ENCODE measurements at places on chromosomes 12 and 14.

DNA sequence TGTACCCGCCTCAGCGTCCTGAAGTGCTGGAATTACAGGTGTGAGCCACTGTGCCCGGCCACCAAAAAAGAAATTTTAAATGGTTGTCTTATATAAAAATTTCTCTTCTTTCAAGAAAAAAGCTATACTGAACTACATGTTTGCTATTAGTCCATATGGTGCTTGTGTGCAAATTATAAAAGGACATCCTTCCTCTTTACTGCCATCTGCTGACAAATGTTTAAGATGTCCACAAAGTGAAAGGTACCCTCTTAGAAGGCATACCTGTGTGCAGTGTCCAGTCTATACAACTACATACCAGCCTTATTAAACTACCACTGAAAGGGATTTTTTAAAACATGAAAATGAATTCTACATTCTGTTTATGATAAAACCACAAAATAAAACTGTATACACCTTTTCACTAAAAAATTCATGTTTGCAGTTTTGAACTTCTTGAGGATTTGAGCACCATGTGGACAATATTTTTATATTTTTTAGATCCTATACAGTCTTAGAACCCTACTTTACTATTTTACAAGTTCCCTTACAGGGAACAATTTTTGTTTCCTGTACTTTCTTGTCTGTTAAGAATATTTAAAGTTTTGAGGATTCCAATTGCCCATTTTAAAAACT, 32.8 kb upstream of the TOMM20L start:
- DNase-seq, result no peak

DNA sequence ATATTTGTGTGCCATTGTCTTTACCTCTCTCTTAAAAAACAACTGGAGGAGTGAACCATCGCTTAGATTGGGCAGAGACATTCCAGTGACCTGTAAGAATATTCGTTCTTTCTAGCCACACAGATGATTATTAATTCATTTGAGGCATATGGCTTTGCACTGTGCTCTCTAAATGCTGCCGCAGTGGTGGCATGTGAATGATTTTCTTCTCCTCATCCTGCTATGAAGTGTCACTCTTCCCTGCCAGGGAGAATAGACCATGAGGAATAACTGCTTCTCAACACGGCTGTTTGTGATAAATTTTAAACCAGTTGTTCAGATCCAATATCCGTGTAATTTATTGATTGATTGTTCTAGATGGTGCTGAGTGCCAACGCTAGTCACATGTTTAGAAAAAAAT, 225.3 kb downstream of the CNTN1 start:
- DNase-seq, result no peak

GRCh38 chr12:20213723-20214625, 154.4 kb upstream of the PDE3A start:
- no peak for DNase-seq

GRCh38 chr14:44995770-44996294, 33.8 kb downstream of the TOGARAM1 start:
- no peak for DNase-seq

GRCh38 chr14:45810152-45810872, 557.3 kb upstream of the MIS18BP1 start:
- DNase-seq, result no peak

DNA sequence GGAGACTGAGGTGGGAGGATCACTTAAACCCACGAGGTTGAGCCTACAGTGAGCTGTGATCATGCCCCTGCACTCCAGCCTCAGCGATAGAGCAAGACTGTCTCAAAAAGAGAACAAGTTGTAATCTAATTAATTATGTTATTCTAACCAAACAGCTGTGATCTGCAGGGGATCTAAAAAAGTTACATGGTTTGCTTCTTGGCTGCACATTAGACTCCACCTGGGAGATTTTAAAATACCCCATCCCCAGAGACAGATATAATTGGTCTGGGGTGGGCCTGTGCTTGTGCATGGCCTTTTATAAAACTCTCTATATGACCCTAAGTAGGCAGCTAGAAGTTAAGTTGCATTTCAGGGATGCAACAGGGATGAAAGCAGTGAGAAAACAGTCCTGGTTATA, 76.7 kb downstream of the SCAF11 start:
- DNase-seq, result no peak

- peak; percentile 1 for DNase-seq
Observed at GRCh38 chr14:23362200-23362599, 2.8 kb downstream of the EFS start.

DNA sequence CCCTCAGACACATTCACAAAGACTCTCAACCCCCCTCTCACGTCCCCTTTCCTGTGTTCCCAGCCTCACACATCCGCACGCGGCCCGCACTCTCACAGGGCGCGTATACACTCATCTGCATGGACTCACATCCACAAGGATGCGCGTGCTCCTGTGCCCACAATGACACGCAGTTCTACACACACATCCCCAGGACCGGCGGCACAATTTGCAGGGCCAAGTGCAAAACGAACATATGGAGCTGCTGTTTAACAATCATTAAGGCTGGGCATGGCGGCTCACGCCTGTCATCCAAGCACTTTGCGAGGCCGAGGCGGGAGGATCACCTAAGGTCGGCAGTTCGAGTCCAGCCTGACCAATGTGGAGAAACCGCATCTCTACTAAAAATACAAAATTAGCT, 36.4 kb upstream of the EML1 start:
- no peak for DNase-seq

DNA sequence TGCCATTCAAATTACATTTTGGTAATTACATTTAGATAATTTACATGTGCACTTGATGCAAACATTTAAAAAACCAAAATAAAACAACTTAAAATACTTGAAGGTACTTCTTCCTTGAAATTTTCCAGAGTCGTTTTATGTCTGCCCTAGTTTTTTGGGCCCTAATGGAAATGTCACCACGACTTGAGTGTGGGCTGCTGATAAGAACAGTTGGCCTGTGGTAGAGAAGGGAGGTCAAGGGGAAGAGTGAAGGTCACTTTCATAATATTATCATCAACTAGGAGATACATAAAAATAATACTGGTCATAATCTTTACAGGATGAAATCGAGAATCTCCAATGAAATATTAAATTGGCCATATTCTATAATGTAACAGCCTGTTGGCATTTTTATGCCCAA, 23.1 kb downstream of the ZDHHC17 start:
- DNase-seq, result no peak

- DNase-seq, result no peak
Observed at GRCh38 chr14:52078095-52078531, 9.3 kb upstream of the NID2 start.

- no peak for DNase-seq
Observed at GRCh38 chr12:47938093-47938492, 25.3 kb upstream of the TMEM106C start.

GRCh38 chr14:93381644-93382043, 34.7 kb downstream of the COX8C start:
- DNase-seq, result no peak

DNA sequence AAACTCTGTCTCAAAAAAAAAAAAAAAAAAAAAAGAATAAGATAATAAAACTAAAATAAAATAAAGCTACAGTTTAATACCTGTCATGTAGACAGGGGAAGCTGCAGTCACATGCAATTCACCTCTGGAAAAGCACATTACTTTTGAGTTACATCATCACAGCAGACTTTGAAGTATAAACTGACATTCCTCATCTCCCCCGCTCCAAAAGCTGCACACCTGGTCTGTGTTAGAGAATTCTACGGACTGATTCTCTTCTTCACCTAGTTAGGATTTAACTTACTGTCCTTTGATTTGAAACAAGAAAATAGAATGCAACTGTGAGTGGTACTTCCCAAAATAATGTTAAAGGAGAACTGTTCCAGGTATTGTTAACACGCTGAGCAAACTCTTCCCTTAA, 25.1 kb downstream of the SPPL3 start:
- DNase-seq, result no peak

- DNase-seq, result no peak
Observed at GRCh38 chr12:62736596-62736995, 198.4 kb downstream of the PPM1H start.

- DNase-seq, result no peak
Observed at GRCh38 chr12:40336573-40337199, 111.9 kb downstream of the LRRK2 start.

- no peak for DNase-seq
Observed at GRCh38 chr14:72270147-72270727, 338.0 kb downstream of the RGS6 start.

DNA sequence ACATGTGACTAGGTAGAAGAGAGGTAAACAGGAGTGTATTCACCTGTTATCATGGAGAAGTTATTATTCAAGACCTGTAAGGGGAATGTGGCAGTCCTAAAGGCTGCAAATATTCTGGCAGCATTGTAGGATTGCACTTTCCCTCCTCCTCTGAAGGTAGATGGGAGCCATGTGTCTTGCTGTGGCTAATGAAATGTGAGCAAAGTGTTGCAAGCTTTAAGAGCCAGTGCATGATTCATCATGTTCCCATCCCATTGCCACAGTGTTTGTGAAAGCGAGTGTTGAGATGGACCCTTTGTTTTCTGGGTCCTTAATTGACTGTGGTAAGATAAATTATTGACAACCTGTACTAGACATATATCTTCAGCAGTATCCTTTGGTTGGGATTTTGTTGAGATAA, 128.7 kb downstream of the RGS6 start:
- no peak for DNase-seq

DNA sequence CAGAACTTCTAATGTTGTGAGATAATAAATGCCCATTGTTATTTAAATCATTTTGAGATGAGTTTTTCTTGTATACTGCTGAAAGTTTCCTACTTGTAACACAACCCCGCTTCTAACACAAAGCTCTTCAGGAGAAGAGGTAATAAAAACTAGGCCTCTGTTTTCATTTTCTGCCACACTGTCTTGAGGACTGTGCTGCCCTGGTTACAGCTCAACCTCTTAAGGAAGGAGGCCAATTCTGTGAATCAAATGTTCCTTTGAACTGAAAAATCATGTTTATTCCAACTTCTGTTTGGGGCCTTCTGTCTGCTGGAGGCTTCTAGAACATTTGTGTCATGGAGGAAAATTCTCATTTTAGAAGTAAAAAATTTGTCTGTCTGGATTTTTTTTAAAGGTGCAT, 100.3 kb downstream of the LRIG3 start:
- no peak for DNase-seq

DNA sequence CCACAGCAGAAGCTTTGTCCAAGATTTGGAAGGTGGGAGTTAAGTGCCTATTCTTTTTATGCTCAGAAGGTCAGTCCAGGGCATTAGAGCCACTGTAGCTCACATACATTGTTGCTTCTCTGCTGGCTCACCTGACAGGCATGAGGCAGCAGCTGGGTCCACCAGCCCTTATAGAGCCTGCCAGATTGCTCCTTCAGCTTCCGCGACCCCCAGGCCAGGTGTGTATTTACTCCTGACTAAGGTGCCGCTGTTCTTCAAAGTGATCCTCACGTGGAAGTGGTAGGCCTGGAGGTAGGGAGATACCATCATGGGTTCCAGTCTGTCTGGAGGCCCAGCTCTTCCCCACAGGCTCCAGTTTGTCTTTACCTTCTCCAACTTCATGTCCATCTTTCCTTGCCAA, 17.5 kb upstream of the CPM start:
- no peak for DNase-seq

DNA sequence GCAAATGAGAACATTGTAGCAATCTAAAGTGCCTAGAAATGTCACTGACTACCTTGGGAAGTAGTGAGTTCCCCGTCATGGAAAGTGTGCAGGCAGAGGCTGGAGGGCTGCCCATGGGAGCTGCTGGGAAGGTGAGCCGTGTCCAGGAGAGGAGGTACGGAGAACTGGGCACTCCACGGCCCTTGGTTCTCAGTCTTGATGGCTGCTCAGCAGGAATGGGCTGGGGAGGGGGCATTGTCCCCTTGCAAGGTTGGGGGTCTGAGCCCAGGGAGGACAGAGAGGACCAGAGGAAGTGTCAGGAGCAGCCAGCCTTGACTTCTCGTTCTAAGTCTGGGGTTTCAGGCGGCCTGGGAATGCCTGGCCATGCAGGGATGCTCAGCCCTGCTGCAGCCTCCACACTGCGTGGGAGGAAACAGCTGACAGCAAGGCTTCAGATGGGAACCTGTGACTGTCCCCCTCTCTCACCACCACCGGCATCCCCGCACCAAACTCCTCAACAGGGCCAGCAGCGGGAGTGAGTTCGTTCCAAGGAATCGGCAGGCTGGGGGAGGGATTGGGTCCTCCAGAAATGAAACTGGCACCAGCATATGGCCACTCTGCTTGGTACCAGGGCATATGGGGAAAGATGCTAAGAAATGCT, 140.2 kb downstream of the BCL11B start:
- DNase-seq, result peak; percentile 47
